ENCODE measurements at places on chromosomes 1 and 21.

DNA sequence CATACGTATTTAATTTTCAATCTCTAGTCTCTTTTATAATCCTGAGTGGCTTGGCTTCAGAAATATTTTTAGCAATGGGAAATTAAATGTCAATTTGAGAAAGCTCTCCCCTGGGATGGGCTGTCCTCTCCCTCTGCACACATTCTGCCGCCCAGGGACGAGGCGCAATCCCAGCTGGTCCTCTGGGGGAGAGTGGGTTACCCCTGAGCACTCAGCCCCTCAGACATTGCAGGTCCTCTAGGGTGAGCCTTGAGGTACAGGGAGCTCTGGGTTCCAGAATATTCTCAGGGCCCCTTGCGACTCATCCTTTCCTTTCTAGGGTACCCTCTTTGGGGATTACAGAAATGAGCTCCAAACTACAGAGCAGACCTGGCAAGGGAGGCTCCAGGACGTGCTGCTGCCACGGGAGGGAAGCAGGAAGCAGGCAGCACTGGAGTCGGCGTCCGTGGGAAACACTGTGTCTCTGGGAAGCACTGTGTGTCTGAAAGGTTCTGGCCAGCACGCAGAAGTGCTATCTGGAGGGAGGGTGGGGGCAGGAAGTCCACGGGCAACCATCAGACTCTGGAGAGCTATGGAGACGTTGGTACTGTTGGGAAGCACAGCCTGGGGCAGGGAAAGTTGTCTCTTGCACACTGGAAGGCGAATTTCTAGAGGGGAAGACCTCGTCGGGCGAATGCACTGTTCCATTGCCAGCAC is 343.3 kb upstream of the VAMP3 start:
- DNase-seq, result no peak

- no peak for DNase-seq
Measured at GRCh38 chr1:43507296-43508295, 23.1 kb upstream of the PTPRF start.

- no peak for DNase-seq
Measured at GRCh38 chr1:27555700-27556424, 48.1 kb downstream of the AHDC1 start.

DNA sequence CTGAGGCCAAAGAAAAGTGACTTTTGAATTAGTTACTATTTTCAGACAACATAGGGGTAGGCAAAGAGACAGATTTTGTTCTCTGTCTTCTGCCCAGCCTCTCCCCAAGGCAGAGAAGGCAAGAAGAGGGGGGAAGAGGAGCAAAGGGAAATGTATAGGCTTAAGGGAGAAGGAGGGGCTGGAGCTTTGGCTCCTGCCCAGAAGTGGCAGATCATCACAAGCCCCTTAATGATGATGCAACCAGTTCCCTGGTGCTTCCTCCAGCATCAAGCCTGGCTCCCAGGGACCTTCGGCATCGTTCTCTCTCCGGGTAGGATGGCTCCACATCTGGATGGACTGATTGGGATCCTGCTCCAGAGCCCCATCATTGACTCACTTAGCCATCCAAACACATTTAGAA is 112.8 kb downstream of the KCND3 start:
- DNase-seq, result no peak

DNA sequence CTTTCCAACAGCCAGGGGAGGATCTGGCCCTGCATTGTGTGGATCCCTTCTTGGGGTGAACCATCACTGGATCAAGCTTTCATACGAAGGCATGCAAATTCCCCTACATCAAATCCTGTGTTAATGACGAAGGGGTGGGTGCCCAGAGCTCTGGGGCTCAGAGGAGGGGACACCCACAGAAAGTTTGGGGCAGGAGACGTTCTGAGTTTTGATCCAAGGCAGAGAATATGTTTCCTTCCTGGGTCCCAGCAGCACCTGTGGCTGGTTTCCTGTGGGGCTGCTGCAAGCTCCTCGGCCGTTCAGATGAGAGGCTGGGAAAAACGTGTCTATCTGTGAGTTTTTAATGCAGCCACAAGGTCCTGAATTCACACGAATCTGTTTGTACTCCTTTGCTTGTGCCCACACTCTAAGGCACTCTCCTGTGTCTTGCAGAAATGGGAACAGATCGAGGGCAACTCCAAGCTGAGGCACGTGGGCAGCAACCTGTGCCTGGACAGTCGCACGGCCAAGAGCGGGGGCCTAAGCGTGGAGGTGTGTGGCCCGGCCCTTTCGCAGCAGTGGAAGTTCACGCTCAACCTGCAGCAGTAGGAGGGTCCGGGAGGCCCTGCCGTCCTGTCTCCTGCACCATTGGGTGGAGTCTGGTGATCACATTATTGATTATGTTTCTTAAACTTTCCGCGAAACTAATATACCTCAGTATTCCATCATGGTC is 147.1 kb downstream of the PGBD5 start:
- no peak for DNase-seq

GRCh38 chr21:46046471-46046870 is 51.4 kb upstream of the COL6A2 start:
- no peak for DNase-seq

DNA sequence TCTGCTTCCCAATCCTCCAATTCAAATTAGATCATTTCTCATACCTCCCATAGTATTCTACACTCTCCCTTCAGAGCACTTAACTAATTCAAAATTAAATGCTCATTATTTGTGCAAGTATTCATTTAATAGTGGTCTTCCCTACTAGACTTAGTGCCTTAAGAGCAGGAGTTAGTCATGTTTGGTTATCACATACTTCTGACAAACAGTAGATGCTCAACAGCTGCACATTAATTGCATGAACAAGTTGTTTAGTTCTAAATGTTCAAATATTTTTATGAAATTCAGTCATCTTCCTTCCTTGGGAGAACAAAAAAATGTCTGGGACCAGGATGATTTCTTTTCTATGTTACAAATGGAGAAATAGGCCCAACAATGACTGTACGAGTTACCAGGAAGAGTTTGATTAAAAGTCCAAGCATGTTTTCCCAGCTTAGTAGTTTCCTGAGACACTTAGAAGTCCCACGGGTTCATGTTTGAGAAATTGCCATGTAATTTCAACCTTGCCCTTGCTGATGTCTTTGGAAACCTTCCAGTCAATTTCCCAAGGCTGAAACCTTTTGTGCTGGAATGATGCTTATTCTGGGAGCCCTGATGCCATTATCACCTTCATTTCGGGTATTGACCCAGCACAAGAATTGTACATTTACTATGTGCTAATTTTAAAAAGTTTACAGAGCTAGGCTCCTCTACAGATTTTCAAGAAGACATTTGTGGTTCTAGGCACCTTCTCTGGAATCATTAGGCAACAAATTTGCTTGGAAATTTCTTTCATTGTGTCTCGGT is 437.9 kb upstream of the PLXNA2 start:
- no peak for DNase-seq

- DNase-seq, result no peak
Measured at GRCh38 chr1:230937371-230937770, 41.3 kb downstream of the TTC13 start.

DNA sequence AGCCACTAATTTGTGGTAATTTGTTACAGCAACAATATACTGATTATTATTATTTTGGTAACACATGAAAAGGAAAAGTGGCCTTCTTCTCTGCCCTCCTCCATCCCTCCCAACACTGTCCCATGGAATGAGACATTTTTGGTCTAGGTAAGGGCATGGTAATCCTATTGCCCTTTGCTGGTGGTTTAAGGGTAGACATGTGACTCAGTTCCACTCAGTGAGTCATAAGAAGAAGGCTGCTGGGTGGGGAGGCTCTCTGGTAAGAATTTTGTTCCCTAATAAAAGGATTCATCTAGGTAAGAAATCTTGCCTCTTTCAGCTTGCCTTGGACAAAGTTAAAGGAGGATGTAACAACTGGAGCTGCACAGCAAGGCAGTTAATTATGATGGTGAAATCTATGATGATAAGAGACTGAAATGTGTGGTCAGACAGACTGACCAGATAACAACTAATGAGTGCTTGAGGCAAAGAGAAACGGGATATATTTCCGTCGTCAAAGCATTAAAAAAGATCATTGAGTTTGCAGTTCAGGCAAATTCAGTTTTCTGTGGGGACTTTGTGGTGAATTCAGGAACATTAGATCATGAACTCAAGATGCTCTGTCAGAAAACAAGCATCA is 232.0 kb upstream of the KCNK2 start:
- no peak for DNase-seq

DNA sequence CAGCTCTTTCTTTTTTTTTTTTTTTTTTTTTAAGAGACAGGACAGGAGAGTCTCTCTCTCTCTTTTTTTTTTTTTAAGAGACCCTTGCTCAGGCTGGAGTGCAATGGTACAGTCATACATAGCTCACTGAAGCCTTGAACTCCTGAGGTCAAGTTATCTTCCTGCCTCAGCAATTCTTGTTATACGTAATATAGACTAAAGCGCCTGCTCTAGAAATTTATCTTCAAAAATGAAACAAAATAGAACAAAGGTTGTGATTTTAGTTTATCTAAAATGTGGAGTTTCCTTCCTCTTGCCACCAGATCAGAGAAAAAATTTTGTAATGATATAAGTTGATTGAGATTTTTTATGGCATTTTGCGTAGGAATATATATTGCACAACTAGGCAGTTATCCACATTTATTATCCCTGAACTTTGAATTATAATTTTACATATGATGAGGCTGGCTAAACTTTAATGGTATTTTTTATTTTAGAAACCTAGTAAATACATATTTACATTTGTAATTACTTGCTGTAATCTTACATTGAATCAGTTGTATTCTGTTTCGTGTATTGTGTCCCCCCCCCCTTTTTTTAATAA is 44.2 kb downstream of the MTF2 start:
- DNase-seq, result no peak

DNA sequence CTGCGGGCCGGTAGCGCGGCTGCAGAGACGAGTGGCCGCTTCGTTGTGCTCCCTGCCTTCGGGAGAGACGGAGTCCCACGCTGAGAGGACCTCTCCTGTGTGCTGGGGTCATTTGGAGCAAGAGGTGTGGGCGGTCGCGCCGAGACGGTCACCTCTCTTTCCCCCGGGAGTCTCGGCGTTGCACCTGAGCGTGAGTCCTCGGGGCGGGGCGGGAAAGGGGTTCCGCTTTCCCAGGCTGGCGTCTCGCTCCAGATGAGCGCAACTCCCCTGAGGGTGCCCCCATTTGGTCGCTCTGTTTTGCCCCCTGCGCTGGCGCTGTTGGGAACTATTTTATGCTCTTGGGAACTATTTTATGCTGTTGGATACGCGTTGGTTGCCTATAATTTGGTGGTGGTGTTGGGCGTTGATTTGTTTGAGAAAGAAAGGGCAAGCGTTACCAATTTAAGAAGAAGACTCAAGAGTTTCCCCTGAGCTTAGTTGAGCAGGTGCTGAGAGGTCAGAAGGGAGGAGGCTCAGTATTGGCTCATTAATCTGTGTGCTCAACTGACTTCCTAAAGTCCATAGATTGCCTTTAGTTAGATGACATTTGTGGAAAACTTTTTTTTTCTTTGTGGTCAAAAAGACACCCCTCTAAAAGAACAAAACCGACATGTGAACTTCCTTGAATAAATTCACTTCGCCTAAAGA is 683 bp downstream of the LRRC8B start:
- peak; percentile 34 for DNase-seq

- no peak for DNase-seq
Measured at GRCh38 chr1:201690528-201690927, 138.4 kb upstream of the IPO9 start.

GRCh38 chr1:59360170-59360569 is 63.3 kb downstream of the FGGY start:
- no peak for DNase-seq

DNA sequence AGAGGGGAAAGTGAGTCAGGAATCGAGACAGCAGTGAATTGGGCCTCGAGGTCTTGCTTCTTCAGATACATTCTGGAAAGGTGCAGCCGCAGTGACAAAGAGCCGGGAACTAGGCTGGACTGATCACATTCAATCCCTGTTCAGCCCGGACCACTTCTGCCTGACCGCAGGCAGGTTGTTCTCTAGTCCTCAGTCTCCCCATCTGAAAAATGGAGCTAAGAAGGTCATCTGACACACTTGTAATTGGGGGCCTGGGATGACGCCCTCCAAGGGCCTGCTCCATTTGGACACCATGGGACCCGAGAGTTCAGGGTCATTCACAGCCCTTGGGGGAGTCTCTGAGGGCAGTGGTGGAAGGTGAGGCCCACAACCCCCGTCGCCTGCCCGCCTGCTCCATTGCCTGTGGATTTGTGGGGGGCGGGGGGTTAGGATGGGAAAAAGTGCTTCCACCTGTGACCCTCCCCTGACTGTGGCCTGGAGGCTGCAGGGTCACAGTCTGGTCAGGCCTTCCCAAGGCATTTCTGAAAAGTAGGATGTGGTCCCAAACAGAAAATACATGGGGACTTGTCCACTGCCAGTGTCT is 87.9 kb upstream of the CSF3R start:
- DNase-seq, result no peak

DNA sequence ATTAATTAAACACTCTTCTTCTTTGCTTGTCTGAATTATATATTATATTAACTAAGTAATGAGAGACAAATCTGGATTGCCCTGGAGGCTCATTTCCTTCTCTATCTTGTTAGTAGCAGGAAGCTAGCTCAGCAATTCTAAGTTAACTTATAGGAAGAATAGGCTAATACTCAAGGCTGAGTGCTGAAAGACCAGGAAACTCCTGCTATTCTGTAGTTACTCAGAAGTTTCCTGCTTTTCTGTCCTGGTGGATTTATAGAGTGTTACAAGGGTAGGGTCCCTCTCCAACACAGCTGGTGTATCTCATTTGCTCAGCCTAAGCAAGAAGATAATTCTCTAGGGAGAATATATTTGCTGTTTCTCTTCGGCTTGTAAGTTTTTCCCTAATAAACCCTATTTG is 29.2 kb downstream of the HSPA13 start:
- no peak for DNase-seq

DNA sequence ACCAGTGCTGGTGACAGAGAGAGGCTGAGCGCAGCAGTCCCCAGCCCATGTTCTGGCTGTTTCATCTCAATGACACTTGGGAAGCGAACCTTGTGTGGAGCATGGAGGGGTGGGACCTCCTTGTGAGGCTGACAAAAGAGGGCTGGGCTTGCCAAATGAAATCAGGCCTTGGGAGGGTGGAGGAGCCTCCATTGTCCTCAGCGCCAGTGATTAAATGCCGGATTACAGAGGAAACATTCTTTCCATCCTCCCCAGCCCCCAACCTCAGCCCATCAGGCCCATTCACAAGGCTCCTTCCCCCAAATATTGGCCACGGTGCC is 63.3 kb upstream of the PAXBP1 start:
- no peak for DNase-seq

Data from activated CD8-positive, alpha-beta memory T cell treated with anti-CD3 and anti-CD28 coated beads for 48 hours (primary cell).